ENCODE measurements at places on chromosomes 5 and 9.

- DNase-seq, result no peak
Measured at GRCh38 chr5:149519601-149520000, 31.6 kb downstream of the CSNK1A1 start.

GRCh38 chr9:83334320-83334719 is 203.9 kb downstream of the FRMD3 start:
- DNase-seq, result peak; percentile 55

- no peak for DNase-seq
Measured at GRCh38 chr5:124996023-124996763, 249.8 kb upstream of the ZNF608 start.

DNA sequence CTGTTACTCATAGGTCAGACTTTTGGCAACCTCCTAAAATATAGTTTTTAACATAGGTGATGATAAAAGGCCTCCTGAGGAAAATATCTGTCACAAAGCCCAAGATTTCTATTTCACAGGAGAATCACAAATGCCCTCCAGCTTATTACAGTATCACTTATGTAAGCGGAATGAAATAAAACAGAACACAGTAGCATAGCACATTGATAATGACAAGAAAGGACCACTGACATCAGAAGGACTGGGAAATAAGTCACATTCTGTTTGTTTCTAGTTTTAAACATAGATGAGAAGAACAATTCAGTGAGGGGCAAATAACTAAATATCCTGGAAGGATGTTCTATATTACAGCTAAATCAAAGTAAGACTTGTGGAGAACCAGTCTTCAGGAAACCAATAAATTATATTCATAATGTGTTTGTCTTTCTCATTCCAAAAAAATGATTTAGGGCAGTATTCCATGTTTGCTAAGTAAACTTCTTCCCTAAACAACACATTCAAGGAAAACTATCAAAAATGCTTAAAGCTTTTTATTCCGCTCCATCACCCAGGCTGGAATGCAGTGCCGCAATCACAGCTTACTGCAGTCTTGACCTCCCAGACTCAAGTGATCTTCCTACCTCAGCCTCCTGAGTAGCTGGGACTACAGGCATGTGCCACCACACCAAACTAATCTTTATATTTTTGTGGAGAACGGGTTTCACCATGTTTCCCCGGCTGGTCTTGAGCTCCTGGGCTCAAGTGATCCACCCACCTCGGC is 20.8 kb upstream of the CTNNAL1 start:
- no peak for DNase-seq

DNA sequence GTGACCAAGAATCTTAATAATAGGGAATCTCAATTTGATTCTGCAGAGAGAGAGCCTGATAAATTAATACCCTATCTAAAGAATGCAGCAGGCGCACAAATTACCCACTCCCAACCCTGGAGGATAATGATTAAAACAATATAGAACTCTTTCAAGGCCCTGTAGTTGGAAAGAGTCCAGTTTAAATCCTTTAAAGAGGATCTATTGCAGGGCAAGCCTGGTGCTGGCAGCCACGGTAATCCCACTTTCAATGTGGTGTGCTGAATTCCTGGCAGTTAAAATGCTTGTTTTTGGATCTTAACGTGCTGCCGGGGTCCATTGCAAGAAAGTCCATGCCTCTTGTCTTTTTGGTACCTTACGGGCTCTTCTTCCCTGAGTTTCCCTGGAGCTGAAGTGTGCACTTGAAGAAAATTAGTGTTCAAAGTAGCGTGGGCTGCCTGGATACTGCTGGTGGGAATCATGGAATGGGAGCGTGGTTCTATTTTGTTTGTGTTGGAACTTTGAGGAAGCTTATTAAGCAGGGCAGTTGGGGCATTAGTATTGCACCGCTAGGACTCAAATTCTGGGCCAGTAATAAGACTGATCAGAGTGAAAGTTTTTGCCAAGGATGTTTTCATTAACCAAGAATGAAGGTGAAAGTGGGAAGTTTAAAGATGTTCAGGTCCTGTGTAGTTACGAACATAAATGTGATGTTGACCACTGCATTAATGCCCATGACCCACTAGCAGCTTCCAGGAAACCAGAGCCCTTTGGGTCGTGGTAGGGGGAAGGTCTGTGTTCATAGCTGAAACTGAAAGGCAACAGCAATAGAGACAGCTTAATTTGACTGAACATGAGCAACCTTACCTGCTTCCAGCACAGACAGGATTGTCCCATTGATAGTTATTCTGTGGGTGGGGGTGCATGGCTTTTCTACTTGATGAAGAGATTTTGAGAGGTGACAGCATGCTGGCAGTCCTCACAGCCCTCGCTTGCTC is 20.8 kb downstream of the MARCHF6 start:
- no peak for DNase-seq

DNA sequence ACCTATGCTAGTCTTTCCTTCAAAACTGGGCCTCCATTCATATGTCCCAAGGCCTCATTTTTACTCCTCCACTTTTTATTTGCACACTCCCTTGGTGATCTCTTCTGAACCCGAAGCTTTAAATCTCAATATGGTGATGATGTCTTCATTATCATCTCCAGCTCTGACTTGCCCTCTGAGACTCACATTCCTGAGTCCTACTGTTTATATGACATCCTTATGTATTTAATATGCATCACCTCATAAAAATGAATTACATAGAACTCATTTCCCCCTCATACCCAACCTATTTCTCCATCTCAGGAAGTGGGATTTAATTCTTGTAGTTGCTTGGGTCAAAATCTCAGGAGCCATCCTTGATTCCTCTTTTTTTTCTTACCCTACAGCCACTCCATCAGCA is 473.0 kb downstream of the EBF1 start:
- no peak for DNase-seq

DNA sequence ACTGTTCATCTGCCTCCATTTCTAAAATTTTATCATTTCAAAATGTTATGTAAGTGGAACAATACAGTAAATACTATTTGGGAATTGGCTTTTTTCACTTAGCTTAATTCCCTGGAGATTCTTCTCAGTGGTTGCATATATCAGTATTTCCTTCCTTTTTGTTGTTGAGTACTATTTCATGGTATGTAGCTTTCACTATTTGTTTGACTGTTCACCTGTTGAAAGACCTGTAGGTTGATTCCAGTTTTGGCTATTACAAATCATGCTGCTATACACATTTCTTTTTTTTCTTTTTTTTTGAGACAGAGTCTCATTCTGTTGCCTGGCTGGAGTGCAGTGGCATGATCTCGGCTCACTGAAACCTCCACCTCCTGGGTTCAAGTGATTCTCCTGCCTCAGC is 33.0 kb upstream of the PWWP2A start:
- DNase-seq, result no peak

DNA sequence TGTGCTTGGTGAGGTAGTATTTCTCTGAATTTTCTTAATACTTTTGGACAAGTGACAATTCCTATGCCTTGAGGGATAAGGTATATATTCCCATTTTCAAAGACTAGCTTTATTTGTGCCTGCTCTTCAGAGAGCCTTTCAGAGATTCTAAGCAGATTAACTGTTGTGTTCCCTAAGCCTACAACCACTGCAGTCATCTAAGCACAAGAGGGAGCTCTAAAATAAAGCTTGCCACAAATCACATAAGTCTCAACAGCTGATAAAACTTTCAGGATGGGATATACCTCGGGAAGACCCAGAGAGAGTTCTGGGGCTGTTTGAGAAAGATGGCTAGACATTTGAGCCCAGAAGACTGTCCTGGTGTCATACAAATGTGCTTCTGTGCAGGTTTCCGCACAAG is 157.3 kb downstream of the CYLC2 start:
- DNase-seq, result no peak

DNA sequence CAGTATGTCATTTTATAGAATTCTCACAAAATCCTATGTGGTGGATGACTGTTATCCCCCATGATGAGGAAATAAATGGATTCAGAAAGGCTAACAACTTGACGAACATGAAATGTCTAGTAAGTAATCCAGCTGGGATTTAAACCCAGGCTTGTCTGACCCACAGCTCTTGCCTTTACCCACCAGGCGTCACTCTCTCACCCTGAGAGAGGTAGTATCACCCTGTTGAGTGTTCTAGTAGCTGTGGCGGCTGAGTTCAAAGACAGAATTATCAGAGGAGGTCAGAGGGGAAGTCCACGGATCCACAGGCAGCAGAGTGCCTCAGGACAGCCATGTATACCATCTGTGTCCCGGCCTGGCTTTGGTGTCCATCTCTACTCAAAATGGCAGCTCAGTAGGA is 113.8 kb downstream of the ZNF462 start:
- no peak for DNase-seq

GRCh38 chr5:177600508-177601018 is 631 bp downstream of the B4GALT7 start:
- no peak for DNase-seq

DNA sequence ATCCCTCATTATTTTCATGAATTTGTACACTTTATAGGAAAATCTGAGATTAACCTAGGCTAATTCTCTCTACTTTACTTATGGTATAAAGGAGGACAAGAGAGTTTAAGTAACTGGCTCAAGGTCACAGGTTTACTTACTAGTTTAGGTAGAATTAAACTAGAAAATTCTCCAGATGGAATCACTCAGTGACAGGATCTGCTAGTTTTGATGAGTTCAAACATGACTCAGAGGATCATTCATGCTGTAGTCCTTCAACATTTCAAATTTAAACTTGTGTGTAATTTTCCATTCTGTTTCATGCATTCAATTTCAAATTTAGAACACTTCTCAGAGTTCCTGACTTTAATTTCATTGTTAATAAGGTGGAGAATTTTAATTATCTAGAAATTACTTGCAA is 485.7 kb upstream of the TUSC1 start:
- no peak for DNase-seq

DNA sequence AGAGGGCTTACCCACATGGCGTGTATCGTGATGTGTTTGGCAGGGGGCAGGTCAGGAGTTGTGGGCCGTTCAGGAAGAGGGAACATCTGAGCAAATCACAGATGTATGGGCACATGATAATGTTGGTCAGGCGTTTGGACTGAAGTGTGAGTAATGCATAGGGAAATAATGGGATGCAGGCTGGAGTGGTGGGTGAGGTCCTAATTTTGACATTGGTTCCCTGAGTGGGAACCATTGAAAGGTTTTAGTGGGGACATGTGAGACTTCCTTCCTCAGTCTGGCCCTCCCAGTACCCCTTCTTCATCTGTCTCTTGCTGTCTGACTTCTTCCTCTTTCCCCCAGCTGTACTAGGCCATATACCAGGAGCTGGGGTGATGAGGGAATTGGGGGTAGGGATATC is 7.6 kb downstream of the OTULIN start:
- DNase-seq, result no peak

- DNase-seq, result no peak
Measured at GRCh38 chr5:50867140-50867539, 200.7 kb downstream of the PARP8 start.

- no peak for DNase-seq
Measured at GRCh38 chr9:125771037-125771436, 23.9 kb downstream of the PBX3 start.

DNA sequence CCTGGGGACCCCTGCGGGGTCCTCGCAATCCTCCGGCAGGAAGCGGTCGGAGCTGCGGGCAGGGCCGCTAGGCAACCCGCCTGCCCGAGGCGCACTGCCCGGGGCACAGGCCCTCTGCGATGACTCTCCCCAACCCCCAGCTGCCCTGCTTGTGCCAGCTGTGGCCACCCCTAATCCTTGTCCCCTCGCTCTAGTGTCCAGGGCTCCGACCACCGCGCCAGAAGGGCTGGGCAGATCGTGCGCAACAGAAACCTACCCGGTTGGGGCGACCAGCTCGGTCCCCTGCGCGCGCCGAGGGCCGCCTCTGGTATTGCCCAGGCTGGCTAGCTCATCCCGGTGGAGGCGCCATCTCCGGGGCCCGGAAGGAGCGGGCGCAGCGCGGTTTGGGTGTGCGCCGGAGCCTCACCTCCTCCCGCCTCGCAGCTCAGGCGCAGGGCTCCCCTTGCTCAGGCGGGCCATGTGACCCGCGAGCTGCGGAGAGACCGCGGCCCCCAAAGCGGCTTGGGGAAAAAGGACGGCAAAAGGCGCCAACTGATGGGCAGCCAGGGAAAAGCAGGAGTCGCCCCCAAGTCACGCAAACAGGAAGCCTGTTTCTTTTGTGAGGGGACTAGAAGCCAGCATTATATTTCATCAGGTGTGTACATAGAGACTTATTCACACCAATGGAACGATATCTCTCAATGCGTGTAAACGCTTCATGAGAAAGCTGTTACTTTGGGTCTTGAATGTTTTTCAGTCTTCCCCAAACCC is 46.8 kb upstream of the RNF20 start:
- no peak for DNase-seq

- DNase-seq, result no peak
Measured at GRCh38 chr9:26313108-26313507, 579.5 kb downstream of the CAAP1 start.

DNA sequence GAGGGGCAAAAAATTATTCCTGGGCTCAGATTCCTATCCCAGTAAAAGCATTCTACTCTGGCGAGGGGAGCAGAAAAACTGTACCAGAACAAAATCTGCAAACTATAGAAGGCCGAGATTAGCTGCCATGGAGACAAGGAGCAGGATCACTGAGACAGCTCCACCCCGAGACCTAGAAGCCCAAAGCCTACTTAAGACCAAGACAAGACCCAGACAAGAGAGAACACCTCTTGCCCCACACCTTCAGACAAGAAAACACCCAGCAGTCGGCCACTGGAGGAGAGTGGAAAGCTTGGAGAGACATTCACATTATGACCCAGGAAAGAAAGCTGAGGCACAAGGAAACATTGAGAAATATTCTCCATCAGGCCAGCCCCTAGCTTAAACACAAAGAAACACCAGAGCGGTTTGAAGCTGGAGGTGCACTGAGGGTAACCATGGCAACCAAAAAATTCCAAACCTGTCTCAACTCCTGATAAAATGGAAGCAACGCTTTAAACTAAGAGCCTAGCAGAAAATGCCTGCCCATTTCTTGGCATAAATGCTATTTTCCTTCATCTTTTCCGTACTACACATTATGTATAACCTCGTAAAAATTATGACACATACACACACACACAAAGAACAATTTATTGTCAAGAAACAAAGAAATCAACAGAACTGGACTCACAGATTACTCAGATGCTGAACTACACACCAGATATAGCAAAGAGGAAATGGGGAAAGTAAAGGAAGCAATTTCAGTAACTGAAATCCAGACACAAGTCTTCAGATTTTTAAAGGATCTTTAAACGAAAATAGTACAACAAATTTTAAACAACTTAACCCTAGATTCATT is 53.8 kb upstream of the FTMT start:
- no peak for DNase-seq

DNA sequence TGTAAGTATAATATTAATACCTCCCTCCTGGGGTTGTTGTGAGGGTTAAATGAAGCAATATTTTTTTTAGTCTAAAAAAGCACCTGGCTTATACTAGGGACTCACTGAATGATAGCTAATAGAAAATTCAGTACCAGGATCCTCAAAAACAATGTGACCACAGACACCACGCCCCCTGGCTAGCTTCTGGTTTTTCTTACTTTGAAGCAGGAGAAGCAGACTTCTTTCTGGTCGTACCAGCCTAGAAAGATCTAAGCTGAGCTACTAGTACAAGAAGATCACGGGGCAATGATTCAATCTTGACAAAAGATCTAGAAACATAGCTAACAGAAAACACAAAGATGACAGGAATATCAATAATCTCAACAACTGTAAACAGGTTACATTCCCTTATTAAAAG is 218.5 kb upstream of the SLC30A5 start:
- DNase-seq, result peak; percentile 38

- no peak for DNase-seq
Measured at GRCh38 chr9:98532574-98532973, 176.2 kb downstream of the GABBR2 start.

GRCh38 chr5:88665750-88666215 is 217.2 kb downstream of the MEF2C start:
- no peak for DNase-seq

Measured in activated CD4-positive, alpha-beta T cell treated with anti-CD3 and anti-CD28 coated beads, Interleukin-2, amount 50 U/mL, for 4 hours (primary cell).